ENCODE measurements at places on chromosomes 3 and 15.
A peak's percentile ranks its signal among the peaks of the same experiment; 100 is the strongest.

GRCh38 chr3:52021489-52022268 is 26.0 kb upstream of the RPL29 start:
- DNase-seq, result peak; percentile 73

DNA sequence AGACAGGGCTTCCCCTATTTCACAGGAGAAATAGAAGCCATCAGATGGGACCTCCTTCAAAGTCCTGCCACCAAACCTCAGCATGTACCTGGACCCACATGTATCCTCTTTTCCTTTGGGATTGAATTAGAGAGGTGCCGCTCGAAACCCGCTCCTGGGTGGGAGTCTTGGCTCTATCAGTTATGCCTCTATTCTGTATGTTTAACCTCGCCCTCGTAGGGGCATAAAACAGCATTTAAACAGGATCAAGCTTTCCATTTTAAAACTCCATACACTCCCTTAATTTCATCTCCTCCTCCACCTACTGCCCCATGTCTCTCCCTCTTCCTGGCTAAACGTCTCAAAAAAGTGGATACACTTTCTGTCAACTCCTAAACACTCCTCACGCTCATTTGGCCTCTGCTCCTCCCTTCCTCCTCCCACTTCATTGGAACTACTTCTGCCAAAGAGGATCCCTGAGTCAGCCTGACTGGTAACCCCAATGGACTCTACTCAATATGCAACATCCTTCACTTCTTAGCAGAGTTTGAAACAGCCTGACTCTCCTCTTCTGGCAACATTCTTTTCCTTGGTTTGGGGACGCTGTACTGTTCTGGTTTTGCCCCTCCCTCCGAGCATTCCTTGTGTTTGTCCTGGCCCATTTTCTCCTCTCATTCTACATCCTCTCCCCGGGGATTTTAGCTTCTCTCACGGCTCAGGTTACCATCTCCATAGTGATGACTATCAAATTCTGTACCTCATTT is 23.0 kb upstream of the MUC20 start:
- peak; percentile 30 for DNase-seq

- DNase-seq, result no peak
These were observed 4.3 kb upstream of the RHCG start for GRCh38 chr15:89500397-89501270.

DNA sequence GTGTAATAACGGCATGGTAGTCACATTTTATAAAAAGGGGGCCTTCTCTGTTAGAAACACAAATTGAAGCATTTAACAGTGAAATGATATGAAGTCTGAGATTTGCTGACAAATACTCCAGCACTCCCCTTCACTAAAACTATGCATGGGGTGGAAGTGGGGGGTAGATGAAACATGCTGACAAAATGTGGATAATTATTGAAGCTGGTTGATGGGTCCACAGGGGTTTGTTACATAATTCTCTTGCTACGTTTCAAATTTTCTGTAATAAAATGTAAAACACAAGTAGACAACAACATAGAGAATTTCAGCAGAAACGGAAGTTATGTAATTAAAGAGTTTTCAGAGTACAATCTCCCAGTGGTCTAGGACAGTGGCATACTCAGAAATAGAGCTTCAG is 37.0 kb downstream of the MCF2L2 start:
- DNase-seq, result no peak

DNA sequence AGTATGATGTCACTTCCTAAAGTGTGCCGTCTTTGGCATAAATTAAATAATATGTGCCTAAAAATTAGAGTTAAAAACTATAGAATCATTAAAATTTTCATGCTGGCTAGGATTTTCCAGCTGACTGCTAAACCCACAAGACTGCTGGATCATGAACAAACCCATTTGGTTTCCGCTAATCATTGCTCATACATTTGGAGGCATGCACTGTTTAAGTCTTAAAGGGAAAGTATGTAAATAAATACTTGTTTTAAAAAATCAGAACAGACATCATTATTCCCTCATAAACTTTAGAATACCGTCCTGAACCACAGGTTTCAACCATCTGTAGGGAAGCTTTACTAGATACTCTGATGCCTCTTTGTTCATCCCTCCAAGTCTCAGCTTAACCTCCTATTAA is 26.5 kb downstream of the ATP6V1A start:
- DNase-seq, result no peak

DNA sequence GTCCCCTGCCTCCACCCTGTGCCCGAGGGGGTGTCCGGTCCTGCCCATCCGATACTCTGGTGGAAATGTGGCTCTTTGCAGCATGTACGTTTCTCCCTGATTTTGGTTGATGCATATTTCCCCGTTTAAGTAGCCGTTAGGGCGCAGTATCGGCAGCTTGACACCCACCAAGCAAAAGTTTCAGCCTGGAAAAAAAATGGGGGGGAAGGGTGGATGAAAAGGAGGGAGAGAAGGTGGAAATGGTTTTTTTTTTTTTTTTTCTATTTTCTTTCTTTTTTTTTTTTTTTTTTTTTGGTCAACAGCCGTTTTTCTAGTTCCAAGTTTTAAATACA is 1.3 kb downstream of the RAP2B start:
- DNase-seq, result peak; percentile 63

DNA sequence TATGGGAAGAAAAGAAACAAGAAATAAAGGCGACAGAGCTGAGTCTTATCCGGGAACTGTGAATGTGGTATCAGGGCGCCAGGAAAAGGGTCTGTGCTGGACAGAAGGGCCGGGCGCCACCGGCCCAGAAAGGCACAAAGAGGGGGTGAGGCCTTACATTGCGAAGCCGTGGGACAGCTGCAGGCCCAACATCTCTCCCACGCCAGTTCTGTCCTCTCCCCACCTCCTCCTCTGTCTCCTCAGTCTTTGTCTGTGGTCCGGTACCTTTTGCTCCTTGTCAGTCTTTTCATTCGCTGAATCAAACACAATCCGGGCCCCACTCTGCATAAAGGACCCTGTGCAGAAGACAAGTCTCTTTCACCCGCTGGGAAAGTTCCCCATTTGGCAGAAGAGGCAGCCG is 81.8 kb downstream of the LRIG1 start:
- DNase-seq, result no peak

GRCh38 chr3:142586803-142587406 is 8.4 kb upstream of the ATR start:
- DNase-seq, result peak; percentile 77

DNA sequence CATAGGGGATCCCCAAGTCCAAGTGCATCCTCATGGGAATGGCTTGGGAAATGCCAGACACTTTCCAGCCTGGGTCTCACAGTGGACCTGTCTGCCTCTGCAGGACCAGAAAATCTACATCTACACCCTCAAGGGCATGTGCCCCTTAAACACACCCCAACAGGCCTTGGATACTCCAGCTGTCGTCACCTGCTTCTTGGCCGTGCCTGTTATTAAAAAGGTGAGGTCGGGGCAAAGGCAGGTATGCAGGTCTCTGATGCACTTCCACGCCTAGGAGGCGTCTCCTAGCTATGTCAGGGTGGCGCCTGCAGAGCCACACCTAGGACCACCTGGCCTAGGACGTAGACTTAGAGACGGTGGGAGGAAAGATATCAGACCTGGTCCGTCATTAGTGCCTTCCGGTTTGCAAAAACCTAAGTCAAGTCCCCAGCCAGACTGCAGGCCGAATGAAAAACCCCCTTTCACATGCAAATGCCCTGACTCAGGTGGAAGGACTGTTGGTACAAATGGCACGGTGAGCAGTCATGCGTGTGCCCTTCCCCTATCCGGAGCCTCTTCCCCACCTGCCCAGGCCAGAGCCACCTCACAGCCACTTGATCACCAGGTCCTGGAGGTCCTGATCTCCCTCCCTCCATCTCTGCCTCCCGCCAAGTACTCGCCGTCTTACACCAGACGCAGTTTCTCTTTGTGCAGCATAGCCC is 143.5 kb downstream of the LRRK1 start:
- DNase-seq, result no peak

- DNase-seq, result no peak
These were observed 5.4 kb downstream of the ACOX2 start for GRCh38 chr3:58531555-58531954.

DNA sequence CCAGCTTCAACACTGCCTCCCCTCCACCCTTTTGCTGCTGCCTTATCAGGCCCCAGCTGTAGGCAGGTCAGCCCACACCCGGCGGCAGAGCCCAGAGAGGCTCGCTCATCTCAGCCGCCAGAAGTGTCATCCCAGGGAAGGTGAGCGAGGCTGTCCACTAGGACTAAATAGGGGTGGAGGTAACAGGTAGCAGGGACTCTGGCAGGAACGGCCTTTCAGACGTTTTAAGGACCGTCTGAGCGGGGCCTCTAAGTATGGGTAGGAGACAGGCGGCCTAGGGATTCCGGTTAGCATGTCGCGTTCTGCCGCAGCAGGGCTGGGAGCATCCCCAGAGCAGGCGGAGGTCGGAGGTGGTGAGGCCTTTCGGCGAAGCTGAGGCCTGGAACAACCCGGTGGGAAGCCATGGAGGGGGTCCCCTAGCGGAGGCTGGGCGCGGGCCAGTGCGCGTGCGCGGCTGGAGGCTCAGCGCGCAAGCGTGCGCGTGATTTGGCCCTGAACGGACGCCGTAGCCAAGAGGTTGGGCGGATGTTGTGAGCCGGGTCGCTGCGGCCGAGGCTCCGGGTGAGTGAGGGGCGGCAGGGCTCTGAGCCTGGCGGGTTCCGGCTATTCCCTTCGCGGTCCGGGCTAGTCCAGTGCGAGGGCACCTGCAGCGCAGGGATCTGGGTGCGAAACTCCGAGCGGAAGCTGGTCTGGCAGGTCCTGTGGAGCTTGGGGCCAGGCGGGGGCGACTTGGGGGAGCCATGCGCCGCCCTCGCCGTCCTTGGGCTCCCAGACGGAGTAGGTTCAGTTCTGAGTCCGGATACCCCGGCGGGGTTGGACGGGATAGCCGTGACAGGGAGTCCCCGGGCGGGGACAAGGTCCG is at the start of the genes MST1 and RNF123:
MST1 (minus strand) TSS at position 429 of the 862 bp plus-strand sequence. CDS start 783 bp downstream, outside the sequence.
RNF123 (plus strand) TSS at position 512 of the 862 bp plus-strand sequence. CDS start 1,609 bp downstream, outside the sequence.
- peak; percentile 93 for DNase-seq

GRCh38 chr15:71931261-71931660 is 120.9 kb downstream of the NR2E3 start:
- no peak for DNase-seq

DNA sequence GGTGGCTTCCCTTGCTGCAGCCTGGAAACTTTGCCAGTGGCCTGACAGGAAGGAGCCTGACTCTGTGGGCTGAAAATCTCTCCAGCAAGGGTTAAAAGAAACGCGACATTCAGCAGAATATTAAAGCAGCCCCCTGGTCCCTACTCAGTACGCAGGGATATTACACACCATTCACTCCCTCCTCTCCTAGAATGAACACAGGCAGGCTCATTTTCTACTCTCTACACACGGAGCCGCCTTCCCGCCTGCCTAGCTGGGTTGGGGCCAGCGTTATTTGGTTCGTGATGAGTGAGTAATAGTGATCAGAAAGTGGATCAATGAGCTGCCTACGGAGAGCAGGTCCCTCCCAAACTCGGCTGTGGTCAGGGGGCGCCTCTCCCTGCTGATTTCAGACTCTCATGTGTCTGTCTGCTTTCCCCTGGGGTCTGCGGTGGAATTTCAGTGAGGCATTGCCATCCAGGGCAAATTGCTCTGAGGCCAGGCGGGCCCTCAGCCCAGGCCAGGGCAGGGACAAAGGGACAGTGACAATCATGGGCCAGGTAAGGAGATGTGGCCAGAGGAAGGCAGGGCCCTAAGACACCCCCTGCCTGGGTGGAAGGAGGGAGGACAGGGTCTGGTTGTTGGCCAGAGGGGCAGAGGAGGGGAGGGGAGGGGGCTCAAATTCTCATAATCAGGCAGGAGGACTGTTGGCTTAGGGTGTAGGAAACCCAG is 2.8 kb downstream of the EPHB1 start:
- no peak for DNase-seq

GRCh38 chr3:172726380-172726779 is 15.5 kb upstream of the NCEH1 start:
- DNase-seq, result no peak

GRCh38 chr3:118128886-118129285 is 905.8 kb downstream of the IGSF11 start:
- DNase-seq, result no peak

DNA sequence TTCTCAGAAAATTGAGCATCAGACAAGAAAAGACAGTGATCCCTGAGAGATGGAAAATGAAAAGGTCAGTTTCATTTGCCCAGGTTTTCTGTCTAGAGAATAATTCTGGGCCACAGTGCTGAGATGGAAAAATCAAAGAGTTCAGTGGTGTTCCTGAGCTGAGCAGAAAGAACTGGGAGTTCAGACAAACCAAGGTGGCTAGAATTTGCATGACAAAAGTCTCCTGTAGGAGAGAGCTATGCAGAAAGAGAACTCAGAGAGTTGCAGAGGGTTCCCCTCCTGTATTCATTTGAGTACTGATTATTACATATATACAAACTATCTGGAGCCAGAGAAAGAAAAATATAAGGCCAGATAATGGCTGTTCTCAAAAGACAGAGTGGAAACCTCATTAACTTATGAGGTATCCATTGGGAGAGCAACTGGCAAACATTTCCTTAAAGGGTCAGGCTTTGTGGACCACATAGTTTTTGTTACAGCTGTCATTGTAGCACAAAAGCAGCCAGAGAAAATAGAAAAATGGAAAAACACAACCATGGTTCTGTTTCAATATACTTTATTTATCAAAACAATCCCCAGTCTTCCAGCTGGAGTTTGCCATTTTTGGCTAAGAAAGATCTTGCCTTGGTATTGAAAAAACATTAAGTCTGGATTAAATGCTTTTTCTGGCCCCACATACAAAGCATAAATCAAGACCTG is 1004.1 kb downstream of the TBL1XR1 start:
- no peak for DNase-seq

DNA sequence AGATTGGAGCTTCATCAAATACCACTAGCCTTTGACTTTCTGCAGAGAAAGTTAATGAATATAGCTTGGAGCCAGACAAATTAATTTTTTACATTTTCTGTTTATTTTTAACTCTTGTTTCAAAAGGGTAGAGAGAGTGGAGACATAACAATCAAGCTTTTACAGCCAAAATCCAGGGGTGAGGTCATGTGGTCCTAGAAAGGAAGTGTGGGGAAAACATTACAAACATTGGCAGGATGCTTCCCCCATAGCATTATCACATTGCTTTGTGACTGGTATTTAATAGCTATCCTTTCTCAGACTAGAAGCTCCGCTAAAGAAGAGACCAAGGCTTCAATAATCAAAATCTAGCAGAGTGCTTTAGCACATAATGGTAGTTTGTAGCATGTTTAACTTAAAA is 46.4 kb upstream of the PHLDB2 start:
- no peak for DNase-seq

- peak; percentile 94 for DNase-seq
These were observed 44.0 kb downstream of the EIF4E3 start for GRCh38 chr3:71681224-71681668.

DNA sequence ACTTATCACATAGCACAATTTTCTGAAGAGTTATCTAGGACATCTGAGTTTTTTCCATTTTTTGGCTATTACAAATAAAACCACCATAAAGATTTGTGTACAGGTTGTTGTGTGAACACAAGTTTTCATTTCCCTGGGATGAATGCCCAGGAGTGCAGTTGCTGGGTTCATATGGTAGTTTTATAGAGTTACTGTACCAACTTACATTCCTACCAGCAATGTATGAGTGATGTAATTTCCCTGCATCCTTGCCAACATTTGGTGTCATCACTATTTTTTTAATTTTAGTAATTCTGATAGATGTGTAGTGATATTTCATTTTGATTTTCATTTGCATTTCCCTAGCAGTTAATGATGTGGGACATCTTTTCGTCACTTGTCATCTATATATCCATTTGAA is 20.5 kb downstream of the FILIP1L start:
- no peak for DNase-seq

GRCh38 chr15:73746883-73747282 is 6.3 kb downstream of the INSYN1 start:
- no peak for DNase-seq

- no peak for DNase-seq
These were observed 60.7 kb downstream of the ZBTB20 start for GRCh38 chr3:115086344-115086743.

Measured in NB4 (cell line).